ENCODE measurements at places on chromosomes 2 and 18.

DNA sequence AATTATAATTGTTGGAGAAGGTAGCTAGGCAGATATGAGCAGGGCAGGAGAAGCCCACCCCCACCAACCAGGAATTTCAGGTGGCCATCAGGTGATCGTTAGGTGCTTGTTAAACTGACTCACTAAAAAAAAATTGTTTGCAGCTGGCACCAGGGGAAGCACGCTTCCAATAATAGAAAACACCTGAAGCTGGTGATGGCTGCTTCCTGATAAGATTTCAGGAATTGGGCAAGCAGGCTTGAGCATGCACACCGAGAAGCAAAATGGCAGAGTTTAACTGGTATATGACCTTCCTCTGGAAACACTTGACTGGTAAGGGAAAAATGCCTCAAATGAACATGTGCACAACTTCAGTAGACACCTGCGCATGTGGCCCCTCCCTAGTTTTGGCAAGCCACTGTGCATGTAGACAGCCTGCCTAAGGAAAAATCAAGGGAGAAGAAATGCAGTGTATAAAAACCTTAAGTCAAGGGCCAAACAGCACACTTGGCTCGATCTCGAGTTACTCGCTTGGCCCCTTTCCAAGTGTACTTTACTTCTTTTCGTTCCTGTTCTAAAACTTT is 292.8 kb downstream of the CCDC85A start:
- DNase-seq, result no peak

DNA sequence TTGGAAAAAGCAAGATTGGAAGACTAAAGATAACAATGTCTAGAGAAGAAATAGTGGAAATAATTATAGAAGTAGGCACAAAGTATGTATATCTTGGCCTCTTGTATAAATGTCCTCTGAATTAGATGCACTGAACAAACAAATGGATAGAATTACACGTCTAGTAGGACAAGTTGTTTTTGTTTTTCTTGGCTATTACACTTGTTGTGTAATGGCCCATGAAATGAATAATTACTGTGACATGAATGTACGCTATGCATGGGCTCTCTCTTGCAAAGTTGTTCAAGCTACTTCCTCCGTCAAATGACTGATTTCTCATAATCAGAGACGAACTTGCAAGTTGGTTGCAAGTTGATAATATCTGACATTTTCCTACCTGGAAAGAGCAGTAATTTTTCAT is 126.2 kb downstream of the PDE1A start:
- no peak for DNase-seq

DNA sequence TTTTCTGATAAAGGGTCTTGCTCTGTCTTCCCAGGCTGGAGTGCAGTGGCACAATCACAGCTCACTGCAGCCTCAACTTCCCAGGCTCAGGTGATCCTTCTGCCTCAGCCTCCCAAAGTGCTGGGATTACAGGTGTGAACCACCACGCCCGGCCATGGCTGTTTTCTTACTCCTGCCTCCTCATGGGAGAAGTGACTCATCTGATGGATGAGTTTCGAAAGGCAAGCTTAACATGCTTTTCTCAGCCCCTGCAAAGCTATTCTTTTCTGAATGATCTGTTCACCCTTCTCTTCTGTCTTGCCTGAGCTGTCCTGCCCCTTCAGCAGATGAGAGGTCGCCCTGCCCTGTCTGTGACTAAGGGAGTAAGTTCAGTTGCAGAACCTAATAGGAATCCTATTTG is 929 bp upstream of the CREG2 start:
- DNase-seq, result peak; percentile 34

DNA sequence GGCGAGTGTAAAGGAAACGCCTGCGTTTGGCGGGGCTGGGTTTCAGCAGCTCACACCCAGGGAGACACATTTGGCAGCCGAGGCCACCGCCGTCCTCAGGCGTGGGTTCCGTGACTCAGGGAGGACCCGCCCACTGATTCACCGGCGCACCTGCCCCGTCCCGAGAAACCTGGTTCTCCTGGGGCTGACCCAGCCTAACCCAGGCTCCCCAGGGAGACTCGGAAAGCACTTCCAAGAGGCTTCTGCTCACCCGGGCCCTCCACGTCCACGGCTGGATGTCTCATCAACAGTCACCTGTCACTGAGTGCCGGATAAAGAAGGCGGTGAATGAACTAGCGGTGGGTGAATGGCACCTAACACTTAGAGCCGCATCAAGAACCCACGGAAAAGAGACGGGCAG is 126.4 kb upstream of the CTDP1 start:
- no peak for DNase-seq

DNA sequence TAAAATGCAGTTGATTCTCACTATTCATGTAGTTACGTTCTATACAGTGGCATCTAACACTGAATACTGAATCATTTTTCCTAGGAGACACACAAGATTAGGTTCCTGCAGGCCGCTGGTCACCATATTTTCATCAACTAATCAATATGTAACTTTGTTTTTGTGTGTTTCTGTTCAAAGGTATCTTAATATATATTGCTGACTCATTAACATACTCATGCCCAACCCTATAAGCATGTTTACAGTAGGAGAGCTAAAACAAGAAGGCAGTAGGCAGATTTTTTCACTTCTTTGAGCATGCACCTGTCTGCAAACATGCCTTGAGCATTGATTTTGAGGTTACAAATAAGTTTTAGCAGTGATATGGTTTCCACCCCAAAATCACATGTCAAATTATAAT is 30.3 kb upstream of the CNGA3 start:
- no peak for DNase-seq

- DNase-seq, result no peak
These were observed 61.6 kb upstream of the CD302 start for GRCh38 chr2:159859583-159859982.

DNA sequence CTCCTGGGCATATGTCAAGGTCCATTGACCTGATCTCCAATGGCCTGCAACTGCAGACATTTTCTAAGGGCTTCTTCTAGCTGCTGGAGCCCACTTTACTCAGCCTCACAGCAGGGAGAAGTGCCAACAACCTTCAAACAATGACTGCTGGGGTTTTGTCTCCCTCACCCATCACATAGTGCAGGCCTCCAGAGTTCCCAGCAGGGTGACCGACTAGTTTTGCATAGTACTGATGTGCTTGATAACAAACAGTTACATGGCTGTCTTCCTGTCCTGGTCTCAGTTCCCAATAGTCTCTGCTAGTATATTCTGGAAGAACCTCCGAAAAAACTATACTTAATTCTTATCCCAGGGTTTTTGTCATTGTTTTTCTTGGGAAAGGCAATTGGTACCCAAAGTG is 10.4 kb upstream of the NETO1 start:
- no peak for DNase-seq

DNA sequence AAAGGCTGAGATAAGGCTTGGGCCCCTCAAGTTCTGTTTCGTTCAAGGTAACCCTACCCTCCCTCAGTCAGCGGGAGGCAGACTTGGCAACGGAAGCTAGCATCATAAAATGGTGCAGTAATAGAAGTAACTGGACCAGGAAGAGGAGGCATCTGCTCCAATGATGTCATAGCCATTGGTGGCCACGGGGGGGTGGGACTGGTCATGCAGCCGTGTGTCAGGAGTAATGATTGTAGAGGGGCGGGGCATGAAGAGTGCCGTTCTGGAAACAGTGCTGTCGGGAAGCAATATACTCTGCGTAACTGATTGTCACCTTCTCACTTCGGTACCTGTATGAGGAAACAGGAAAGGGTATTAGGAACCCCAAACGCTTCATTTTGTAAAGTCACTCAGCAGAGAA is 6.9 kb upstream of the POLR2D start:
- DNase-seq, result no peak

- DNase-seq, result no peak
These were observed 590.5 kb upstream of the SLC8A1 start for GRCh38 chr2:41042343-41042742.

- DNase-seq, result no peak
These were observed 2.3 kb upstream of the NBAS start for GRCh38 chr2:15563227-15564100.

GRCh38 chr2:238294393-238295143 is 6.2 kb upstream of the PER2 start:
- DNase-seq, result no peak

GRCh38 chr18:43092539-43092938 is 22.9 kb downstream of the RIT2 start:
- no peak for DNase-seq

- peak; percentile 4 for DNase-seq
These were observed 600 bp downstream of the KATNAL2 start for GRCh38 chr18:46917803-46918600.

GRCh38 chr18:34787931-34788532 is 77.9 kb downstream of the DTNA start:
- no peak for DNase-seq

- no peak for DNase-seq
These were observed 1611.1 kb upstream of the ZEB2 start for GRCh38 chr2:146131048-146131447.

DNA sequence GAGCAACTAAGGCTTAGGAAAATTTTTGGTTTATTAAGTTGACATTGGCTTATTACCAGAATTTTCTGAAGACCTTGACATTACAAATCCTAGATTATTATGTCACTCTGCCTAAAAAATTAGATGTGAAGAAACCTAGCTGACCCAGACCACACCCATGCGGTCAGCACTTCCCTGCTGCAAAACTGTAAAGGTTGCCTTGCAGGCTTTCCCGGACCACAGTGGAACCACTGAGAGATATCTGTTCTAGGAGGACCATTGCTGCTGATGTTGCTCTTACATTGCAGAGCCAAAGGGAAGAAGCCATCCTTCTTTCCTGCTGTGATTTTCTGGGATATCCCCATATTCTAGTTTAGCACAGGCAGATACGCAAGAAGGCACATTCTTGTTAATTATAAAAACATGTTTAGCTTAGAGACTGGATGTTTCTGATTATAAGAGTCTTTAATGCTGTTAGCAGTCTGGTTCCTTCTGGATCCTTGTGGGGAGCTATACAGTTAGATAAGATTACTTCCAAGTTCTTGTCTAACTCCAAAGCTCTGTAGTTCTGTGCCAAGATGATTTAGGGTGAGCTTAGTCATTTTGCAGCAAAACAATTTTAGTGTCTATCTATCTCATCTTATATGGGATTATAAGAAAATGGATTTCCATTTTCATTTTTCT is 70.2 kb downstream of the AOX1 start:
- no peak for DNase-seq

DNA sequence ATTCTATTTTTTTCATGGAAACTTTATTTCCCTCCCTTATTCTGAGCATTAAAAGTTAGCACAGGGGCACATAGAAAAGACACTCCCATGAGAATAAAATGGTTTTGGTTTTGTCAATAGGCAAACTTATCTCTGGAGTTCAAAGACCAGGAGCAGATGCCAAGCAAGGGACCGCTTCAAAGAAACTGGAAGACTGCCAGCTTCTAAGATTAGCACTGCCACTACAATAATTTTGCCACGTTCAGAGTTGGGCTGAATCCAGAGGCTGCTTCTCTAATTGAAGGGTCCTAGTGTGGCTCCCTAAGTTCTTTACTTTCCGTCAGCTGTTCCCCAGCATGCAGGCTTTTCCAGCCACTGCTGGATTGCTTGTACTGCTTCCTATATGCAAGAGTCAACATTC is 681.0 kb upstream of the GCFC2 start:
- no peak for DNase-seq

DNA sequence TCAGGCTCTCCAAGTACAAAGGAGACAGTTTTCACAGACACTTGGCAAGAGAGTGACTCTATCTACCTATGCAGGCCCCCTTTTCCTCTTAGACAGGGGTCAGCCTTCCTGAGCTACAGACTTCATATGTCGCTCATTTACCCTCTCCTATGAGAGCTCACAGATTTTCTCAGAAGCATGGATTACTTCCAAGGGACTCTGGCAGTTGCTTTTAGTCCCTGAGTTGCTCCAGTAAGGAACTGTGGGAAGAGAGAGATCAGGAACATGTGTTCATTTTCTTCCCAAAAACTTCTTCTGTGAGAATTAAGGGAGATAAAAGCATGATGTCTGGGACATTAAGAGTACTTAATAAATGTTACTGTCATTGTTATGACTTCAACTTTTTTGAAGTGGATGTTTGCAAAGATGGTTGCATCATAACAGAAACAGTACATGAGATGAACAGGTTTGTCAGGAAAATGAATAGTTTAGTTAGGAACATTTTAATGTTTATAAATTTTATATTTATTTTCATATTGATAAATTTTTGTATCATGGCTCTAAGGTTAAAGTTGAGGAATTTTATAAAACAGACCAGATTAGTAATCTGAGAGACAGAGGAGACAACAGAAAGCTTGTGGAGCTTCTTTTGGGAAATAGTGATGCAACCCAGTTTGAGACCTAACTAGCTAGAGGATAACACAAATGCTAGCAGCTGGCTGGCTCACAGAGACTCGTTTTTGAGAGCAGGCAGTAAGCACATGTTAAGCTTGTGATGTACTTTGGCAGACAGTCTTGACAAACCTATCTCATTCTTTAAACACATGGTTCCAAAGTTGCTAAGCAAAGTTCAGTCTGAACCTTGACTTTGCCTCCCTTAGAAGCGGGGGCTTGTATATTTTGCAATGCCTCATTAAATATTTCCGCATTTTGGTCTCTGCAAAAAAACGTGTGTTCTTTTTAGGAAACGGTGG is 21.7 kb upstream of the UGP2 start:
- no peak for DNase-seq

- no peak for DNase-seq
These were observed 700.9 kb downstream of the ERBB4 start for GRCh38 chr2:211837706-211838105.

DNA sequence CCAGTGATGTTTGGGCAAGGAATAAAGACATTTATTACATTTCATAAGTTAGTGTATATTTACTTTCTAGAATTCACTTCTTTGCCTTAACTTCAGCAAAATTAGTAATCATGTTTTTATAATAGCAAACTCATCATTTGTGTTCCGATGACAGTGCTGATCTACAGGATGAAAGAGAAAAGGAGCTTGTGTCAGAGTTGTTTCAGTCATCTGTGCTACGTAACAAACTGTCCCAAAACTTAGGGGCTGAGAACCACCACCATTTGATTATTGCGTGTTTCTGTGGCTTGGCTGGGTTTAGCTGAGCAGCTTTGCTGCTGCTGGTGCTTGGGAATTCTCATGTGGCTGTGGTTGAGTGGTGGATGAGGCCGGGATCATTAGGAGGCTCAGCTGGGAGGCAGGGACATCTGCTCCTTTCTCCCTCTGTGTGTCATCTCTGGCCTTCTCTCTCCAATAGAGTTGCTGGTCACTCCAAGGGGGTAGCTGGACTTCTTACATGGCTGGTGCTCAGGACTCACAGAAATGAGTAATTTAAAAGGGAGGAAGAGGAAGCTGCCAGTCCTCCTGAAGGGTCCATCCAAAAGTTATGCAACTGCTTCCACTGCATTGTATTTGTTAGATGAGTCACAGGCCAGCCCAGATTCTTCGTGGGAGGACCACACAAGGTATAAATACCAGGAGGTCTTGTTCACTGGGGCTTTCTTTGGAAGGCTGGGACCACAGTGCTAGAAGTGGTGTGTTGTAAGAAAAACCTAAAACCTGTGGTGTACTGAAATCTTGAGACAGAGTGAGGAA is 43.4 kb upstream of the HAAO start:
- DNase-seq, result peak; percentile 66

All from PC-9 (cell line).